ENCODE measurements at places on chromosomes 7 and 10.

- DNase-seq, result no peak
Observed at GRCh38 chr7:76173566-76174205, 28.0 kb upstream of the SRRM3 start.

- DNase-seq, result no peak
Observed at GRCh38 chr7:157739650-157740049, 402.8 kb downstream of the DNAJB6 start.

GRCh38 chr10:49010295-49010694, 70.7 kb upstream of the LRRC18 start:
- DNase-seq, result no peak

- DNase-seq, result no peak
Observed at GRCh38 chr7:87875151-87876039, 765 bp downstream of the SLC25A40 start.

DNA sequence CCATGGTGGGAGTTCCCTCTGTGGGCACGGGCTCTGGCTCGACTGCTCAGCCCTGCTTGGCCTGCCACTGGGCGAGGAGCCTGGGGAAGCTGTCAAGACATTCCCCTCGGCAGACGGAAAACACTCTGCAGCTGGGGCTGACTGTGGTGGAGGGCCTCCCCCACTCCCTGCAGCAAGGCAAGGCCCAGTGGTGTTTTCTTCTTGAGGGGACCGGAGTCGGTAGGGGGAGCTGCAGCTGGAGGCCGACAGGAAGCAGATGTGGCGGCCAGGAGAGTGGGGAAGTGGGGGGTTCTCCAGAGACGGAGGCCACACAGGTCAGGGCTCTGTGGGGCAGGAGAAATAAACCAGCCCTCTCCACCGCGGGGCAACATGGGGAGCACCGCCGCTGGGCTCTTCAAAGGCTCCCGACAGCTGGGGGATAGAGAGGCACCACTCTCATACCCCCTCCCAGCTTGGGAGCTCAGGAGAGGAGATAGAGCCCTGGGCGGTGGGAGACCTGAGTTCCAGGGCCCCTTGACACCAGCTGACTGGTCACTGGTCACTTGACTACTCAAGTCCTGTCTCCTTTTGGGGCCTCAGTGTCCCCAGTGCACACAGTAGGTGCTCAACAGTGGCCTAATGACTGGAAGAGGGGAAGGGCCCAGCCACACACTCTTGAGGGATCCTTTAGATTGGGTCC, 43.4 kb downstream of the PPIF start:
- no peak for DNase-seq

Measured in AG09309 (cell line).